ENCODE measurements at places on chromosomes 16 and 17.

DNA sequence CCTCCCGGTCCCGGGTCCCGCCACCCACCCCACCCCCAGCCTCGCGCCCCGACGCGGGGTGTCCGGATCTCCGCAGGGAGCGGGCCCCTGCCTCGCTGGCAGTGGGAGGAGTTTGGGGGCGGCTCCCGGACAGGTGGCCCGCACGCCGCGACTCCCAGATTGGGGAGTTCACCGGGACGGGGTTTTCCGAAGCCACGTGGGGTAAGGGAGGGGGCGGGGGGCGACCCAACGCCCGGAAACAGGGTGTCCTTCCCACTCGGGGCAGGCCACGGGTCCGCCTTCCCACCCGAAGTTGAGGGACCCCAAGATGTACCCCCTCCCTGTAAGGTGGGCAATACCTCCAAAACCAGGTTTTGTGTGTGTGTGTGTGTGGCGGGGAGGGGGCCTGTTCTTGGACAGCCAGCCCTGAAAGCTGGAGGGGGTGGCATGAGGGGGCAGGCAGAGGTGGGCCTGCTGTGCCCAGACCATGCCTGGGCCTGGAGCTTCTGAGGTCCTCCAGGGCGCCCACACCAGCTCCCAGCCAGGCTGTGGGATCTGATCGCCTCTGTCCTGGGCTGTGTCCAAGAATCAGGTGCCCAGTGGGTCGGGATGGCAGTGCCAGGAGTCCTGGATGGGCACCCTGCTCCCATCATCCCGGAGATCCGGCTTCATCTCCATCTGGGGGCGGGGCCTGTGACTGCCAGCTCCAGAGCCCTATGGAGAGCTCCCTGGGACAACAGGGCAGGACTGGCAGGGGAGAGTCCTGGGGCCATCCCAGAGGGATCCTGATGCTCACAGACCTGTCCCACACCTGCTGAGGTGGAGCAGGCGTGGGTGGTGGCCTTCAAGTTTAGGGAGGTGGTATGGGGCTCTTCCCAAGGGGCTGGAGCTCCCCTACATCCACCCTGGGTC, 767 bp downstream of the SYNGR2 start:
- DNase-seq = peak; percentile 59

GRCh38 chr17:28274591-28275265, 44.3 kb upstream of the TMEM97 start:
- DNase-seq = no peak

DNA sequence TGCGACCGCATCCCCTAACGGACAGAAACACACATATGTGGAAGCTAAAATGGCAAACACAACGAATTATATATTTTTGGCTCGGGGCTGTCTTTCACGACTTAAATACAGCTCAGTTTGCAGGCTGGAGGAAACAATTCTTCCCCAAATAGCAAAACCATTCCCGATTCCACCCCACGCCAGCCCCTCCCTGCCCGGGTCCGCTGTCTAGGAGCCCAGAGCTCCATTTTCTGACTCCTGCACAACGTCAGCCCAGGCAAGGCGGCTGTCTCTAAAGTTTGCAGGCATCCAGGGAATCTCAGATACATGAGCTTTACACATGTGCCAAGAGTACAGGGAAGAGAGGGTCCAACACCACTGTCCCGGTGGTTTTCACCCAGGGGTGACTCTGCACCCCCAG, 110.5 kb downstream of the ADCY9 start:
- no peak for DNase-seq

DNA sequence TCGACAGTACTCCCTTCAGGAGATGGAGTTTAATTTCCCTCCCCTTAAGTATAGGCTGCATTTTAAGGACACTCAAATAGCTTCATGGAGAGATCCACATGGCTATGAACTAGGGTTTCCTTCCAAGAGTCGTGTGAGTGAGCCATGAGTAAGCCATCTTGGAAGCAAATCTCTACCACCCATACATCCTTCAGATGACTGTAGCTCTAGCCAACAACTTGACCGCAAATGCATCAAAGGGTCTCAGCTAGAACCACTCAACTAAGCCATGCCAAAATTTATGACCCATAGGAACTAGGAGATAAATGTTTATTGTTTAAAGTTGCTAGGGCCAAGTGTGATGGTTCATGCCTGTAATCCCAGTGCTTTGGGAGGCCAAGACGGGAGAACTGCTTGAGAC, 43.4 kb downstream of the METTL16 start:
- DNase-seq = no peak

DNA sequence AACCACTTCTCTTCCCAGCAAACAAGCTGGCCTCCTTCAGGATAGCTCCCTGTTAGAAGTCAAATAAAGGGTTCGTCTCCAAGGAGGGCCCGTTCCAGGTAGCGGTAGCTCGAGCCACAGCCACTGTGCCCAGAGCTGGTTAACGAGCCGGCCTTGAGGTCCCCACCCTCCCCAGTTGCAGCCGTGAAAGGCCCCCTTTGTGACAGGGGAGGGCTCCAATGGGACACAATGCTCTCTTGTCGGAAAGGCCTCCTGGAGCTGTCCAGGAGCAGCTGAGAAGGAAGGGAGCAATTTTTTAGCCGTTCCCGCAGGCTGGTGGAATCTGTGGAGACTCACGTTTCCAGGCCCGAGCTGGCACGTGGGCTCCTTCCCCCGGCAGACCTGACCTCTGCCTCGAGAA, 29.9 kb upstream of the FOXF1 start:
- DNase-seq = no peak

- no peak for DNase-seq
These were observed 22.2 kb downstream of the MARVELD3 start for GRCh38 chr16:71648162-71648561.

DNA sequence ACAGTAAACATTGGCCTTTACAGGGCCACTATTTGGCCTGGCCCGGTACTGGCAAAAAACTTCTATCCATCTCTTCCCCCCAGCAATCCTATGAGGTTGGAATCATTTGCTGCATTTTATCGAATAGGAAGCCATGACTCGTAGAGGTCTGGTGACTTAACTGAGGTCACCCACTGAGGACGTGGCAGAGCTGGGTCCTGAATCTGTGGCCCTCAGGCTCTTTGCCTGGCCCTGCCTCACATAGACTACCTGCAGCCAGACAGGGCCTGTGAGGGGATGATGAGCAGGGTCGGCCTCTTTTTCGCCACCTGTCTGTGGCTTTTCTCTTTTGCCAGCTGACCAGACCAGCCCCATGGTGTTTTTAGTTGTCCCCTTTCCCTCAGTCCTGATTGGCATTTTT, 1.9 kb downstream of the PPP4C start:
- no peak for DNase-seq

DNA sequence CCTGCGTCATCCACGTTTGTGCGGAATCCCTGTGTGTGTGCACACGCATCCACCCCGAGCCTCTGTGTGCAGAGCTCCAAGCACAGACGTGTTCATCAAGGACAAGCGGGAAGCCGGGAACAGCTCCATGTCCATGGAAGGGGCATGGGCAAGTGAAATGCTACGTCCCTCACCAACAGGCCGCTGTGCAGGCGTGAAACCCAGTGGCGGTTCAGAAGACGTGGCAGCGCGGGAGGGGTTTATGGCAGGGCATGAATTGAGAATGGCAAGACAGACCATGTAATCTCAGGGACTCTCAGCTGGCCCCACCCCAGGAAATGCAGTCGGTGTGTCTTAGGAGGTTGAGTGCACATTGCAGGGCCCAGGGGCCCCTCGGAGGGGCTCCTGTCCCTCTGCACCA, 52.7 kb downstream of the TBC1D16 start:
- no peak for DNase-seq

- DNase-seq = no peak
These were observed 37.8 kb downstream of the ITGAE start for GRCh38 chr17:3762922-3763776.

DNA sequence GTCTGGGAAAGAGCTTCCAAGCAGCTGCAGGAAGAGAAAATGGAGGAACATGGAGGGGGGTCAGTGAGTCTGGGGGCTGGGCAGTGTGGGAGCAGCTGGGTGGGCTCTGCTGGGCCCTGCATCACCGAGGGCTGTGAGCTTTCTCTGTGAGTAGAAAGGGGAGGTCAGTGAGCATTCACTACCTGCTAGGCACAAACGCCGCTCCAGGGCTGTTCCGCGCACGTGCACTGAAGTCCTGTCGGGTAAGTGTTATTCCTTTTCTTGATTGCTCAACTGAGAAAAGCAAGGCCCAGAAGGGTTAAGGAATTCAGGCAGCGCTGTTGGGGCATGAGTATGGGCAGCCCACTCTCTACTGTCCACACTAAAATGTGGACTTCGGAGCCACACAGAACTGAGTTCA, 4.7 kb downstream of the CACNG5 start:
- DNase-seq = no peak

DNA sequence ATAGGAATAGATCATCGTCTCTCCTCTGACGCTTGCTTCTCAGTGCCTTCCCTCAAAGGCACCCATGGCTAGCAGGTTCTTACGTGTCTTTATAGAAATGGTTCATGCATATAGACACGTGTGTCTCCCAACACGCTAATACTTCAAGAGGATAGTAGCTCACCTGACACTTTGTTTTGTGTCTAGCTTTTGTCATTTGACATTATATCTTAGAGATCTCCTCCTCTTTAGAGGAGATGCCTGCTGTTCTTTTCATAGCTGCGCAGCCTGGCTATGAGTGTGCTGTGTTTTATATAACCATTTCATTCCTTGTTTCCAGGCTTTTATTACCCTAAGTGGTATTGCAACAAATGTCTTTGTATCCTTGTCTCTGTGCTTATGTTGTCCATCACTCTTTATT, 411.7 kb downstream of the CPPED1 start:
- no peak for DNase-seq

- no peak for DNase-seq
These were observed 14.6 kb upstream of the TMEM92 start for GRCh38 chr17:50259477-50260324.

DNA sequence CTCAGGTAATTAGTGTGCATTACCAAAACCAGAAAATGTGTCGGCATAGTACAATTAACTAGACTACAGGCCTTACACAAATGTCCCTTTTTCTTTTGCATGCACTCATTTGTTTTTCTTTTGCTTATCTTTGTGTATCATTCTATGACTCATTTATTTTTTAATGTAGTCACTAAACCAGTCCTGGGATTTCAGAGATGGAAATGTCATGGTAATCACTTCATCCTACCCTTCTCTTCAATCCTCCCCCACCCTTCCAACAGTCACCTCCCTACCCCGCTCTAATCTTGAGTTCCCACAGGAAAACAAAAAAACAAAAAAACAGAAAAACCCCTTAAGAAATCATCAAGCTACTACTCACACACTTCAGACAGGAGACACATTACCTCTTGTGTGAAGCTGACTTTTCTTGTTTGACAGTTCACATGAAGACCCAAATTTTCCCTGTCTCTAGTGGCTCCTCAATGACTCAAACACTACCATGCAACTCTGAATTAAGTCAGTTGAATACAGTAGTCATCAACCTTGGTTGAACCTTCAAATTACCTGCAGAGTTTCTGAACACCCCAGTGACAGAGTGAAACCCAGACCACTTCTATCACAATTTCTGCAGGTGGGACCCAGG, 242.4 kb upstream of the SALL1 start:
- no peak for DNase-seq

Data from RPMI8226 (cell line).